ENCODE measurements at places on chromosomes 5 and 9. TPM values are rescaled to one million over a fixed set of nuclear protein-coding genes. Genes with fewer than 3 reads are reported as not detected.
A peak's percentile ranks its signal among the peaks of the same experiment; 100 is the strongest.

- peak; percentile 75 for DNase-seq
Measured at GRCh38 chr9:120579139-120580050, 572 bp downstream of the CDK5RAP2 start.

DNA sequence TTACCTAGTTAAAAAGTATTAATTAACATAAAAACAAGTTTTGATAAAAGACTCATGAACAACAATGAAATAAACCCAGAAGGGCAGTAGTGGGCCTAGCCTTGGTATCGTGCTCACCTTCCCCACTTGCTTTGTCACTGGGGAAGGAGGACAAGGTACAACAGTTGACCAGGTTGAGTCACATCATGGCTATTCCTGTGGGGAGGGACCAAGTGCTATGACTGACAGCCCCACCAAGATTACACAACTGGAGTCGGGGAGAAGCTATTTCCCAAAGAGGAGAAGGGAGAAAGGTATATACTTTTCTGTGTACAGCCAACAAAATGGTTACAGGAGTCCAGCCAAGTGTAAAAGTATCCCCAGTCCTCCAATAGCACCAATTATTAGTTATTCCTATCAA, 251.3 kb upstream of the RFX3 start:
- DNase-seq = no peak

DNA sequence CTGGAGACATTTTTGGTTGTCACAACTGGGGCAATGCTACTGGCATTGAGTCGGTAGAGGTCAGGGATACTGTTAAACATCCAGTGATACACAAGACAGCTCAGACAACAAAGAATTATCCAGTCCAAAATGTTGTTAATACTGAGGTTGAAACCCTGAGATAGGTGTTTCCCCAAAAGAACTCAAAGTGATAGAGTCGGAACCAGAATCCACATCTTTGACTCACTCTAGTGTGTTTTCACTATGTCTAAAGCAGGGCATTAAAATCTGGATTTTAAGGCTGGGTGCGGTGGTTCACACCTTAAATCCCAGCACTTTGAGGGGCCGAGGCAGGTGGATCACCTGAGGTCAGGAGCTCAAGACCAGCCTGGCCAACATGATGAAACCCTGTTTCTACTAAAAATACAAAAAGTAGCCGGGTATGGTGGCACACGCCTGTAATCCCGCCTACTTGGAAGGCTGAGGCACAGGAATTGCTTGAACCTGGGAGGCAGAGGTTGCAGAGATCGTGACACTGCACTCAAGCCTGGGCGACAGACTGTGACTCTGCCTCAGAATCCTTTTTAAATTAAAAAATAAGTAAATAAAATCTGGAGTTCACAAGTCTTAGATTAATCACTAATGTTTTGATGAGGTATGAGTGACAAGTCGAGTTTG, 17.0 kb downstream of the SLC31A1 start:
- DNase-seq = no peak

- no peak for DNase-seq
Measured at GRCh38 chr5:136374003-136374402, 8.7 kb upstream of the TRPC7 start.

DNA sequence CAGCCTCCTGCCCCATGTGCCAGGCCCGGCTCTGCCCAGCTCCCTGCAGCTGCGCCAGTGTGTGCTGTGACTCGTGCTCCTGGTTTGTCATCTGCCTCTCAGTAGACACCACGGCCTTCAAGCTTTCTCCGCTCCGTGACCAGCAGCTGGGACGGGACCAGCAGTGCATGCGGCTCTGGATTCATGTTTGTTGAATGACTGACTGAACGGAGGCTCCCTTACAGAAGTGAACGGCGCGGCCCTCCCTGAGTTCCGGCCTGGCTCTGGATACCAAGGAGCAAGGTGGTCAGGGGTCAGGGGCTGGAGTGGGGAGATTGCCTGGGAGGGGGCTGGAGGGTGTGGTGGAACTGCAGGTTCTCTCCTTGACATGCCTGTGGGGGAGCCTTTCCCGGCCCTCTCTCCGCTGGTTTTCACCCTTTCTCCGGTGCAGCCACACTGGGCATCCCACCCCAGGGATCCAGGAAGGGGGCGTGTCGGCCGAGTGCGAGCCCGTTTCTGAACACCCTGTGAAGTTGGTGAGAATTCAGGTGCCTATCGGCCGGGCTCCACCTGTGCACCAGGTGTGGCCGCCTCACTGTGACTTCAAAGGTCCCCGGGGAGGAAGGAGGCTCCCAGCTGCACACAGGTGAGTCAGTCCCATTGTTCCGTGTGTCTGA, 11.1 kb upstream of the CEP72 start:
- no peak for DNase-seq

GRCh38 chr9:17611917-17612316, 33.1 kb downstream of the SH3GL2 start:
- no peak for DNase-seq

DNA sequence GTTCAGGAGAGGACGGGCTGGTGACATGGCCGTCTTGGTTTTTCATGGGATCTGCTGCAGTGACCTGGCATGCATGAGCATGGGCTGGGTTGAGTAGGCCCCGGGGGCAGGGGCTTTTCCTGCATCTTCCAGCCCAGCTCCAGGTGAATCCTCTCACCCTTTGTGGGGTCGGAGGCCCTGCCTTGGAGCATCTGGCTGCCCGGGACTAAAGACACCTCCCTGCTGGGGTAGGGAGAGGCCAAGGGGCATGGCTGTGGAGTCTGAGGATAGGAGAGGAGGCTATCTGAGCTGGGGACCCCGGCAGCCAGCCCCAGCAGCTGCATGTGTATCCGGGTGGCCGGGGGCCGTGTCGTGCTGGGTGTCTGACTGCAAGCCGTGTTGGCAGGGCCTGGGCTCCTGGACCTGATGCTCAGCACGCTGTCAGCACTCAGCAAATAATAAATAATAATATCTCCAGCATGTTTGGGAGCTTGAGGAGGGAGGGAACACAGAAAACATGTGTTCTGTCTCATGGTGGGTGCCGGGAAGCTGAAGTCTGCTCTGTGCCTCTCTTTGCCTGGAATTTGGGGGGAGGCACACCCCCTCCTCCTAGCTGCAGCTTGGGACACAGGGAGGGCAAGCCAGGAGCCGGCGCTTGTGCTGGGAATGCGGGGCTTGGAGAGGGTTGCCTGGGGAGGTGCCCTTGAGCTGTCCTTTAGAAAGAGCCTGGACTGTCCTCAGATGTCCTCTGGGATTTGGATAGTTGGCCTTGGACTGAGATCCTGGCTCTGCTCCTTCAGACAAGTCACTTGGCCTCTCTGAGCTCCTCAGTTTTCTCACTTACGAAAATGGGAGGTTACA, 28.4 kb upstream of the PITX1 start:
- peak; percentile 43 for DNase-seq

DNA sequence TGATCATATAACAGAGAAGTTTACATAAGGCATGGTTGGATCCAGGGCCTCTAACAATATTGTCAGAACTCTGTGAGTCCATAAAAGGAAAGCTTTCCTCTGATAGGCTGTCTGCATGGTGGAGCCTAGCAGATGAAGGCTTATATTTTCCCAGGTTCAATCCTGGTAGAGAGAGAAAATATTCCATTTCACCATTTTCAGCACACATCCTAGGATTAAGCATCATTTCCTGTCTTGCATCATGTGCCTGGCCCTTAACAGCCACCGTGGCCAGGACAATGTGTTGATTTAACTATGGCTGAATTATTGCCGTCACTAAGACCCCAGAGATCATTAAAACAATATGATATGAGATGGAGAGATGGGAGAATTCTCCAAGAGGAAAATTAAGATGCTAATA, 90.9 kb upstream of the GRIA1 start:
- DNase-seq = no peak

- DNase-seq = no peak
Measured at GRCh38 chr9:3012842-3013241, 168.9 kb upstream of the PUM3 start.

DNA sequence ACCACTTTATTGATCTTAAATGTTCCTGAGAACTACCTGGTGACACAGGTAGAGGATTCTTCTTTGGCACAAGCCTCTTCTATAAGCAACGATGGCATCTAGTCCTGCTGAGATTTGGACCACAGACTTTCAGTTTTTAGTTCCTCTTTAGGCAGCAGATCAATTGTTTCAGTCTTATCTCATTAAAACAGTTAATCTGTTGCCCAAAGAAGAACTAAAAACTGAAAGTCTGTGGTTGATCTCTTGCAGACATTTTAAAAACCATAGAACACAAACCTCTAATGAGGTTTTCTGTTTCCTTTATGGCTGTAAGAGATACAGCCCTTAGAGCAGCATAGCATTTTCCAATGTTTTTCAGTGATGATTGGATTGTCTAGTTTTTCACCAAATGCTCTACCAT, 480.9 kb downstream of the MTRR start:
- DNase-seq = no peak

DNA sequence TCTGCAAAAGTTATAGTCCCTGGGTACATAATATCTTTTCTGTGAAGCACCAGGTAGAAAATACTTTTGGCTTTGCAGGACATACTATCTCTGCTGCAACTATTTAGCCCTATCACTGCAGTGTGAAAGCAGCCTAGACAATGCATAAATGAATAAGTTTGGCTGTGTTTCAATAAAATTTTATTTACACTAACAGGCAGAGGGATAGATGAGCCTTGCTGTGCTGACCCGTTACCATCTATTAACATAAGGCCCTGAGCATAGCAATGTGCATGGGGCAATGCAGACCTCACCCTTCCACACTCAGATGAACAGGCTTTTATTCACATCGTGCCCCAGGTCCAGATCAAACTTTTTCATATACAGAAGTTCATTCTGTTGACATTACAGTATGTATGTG, 27.8 kb downstream of the RASEF start:
- no peak for DNase-seq

DNA sequence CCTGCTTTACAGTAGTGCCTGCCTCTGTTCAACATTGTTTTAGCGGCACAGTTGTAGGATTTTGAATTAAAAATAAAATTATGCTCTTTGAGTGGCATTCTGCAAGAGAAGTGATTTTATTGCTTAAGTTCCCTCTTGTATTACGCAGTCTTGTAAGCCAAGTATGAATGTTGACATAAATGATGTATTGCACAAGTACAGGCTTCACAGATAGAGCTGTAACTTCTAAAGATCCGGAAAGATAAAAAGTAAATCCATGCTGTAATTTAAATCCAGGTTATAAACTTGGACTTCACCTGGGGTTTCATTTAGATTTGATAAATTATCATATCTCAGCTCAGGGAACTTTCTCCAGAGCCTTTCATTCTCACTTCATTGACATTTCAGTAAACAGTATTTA, 1114.7 kb downstream of the PTPRD start:
- no peak for DNase-seq

QSOX2 gene
- 24.6 TPM for total RNA-seq

MOB3B gene
- 6.9 TPM for total RNA-seq

POU5F2 gene
- total RNA-seq = 0.03 TPM

ORM2 gene
- total RNA-seq = 2.2 TPM

MYO10 gene
- total RNA-seq = 36.3 TPM

PALM2AKAP2 gene
- 1.1 TPM for total RNA-seq

Data from H7 (cell line).